ENCODE measurements at places on chromosomes 7 and 10.

DNA sequence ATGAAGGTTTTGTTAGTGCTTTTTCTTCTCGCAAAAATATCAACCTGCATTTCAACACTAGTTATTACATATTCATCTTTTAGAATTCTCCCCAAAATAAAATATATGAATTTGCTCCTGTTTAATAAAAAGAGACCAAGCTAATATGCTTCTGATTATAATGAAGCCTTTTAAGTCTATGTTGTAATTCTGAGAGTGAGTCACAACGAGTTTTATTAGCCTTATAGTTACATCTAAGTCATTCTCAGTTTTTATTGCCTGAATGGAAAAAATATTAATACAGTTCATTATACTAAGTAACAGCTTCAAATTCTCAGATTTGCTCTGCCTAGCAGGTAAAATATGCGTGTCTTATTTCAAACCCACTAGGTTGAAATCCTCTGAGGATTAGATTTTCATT lies 152.4 kb upstream of the CELF2 start:
- no peak for DNase-seq

GRCh38 chr7:5679048-5679812 lies 102.2 kb downstream of the RNF216 start:
- no peak for DNase-seq

DNA sequence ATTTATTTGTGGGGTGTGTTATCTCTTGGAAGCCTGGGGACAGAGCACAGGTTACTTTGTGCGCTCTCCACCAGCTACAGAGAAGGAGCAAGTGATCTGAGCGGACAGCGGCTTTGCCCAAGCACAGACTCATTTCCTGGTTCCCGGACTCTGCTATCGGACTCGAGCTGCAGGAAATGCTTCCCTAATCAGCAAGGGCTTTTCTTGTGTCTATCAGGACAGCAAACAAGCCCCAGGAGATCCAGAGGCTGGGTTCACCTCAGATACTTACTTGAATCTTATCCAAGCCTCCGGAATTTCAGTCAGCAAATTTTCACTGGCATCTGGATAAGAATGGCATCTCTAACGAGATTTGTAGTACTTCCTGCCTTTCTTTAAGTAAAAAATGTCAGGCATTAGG lies 27.8 kb downstream of the MRC1 start:
- DNase-seq, result peak; percentile 75

- DNase-seq, result peak; percentile 19
Measured at GRCh38 chr7:154953006-154953684, 49.8 kb downstream of the PAXIP1 start.

- no peak for DNase-seq
Measured at GRCh38 chr10:80410578-80411145, 2.3 kb downstream of the PRXL2A start.

GRCh38 chr10:121043124-121043849 lies 192.1 kb downstream of the WDR11 start:
- DNase-seq, result no peak

DNA sequence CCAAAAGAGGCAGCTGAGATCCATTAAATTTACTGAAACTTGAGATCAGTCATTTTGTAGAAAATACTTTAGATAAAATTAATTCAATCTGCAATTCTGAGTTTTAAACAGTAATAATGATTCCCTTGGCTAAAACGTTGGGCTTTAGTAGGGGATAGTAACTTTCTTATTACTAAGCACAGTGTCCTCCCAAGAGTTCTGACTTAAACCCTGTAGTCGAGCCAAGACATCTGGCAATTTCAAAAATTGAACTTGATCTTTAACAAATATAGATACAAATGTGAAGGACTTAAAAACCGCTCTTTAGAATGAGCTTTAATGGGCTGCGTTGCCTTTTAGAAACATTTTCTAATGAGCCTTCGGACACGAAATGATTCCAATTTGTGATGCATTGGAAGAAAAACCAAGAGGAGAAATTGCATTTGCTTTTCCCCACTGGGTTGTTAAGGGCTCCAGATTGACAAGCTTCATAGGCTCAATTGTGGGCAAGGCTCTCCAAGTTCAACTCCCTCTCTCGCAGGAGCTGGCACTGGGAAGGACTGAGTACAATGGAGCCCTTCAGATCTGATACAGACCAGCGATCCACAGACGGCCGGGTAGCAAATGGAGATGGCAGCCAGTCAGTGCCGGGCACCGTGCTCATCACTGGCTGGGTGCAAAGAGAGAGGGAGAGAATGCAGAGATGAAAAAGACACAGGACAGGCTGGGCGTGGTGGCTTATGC lies 921.3 kb upstream of the AUTS2 start:
- no peak for DNase-seq

GRCh38 chr10:16597656-16598055 lies 76.0 kb upstream of the C1QL3 start:
- no peak for DNase-seq

DNA sequence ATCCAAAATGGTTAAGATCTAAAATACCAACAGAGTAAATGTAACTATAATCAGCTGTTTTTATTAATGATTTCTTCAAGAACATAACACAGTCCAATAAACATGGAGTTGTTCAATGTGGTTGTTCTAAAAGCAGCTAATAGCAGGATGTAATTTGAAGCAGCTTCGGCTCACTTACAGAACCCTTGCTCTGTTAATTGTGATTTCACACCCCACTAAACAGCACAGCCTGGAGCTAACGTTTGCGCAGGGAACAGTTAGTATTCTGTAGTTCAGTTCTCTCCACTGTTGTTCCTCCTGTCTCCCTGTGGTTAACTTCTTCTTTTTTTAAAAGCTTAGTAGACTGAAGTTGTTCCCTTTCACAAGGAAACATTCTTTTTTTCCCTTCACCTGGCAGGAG lies 104.0 kb downstream of the GRM3 start:
- no peak for DNase-seq

GRCh38 chr10:118167056-118167700 lies 120.4 kb upstream of the RAB11FIP2 start:
- peak; percentile 70 for DNase-seq

- no peak for DNase-seq
Measured at GRCh38 chr10:2252096-2252495, 514.8 kb upstream of the ADARB2 start.

- no peak for DNase-seq
Measured at GRCh38 chr7:92589056-92589455, 1.1 kb downstream of the FAM133B start.

GRCh38 chr7:836429-836828 lies 4.2 kb downstream of the SUN1 start:
- DNase-seq, result peak; percentile 42

DNA sequence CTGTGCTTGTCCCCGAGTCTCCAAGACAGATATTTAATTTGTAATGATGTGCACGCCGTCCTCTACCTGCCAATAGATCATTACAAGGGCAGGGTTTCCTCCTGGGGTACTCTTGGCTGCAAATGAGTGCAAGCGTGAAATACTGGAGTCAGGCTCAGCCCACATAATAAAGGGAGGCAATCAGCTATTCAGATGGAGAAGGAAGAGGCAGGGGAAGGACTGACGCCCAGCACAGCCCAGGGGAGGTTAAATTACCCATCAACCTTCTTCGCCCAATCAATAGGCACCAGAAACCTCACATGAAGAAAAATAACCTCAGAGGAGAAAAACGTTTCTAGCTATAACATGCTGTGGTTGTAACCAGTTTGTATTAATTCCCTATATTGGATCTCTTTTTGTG lies 544.9 kb upstream of the ADARB2 start:
- no peak for DNase-seq

GRCh38 chr7:23347033-23347681 lies 48.0 kb downstream of the MALSU1 start:
- no peak for DNase-seq

DNA sequence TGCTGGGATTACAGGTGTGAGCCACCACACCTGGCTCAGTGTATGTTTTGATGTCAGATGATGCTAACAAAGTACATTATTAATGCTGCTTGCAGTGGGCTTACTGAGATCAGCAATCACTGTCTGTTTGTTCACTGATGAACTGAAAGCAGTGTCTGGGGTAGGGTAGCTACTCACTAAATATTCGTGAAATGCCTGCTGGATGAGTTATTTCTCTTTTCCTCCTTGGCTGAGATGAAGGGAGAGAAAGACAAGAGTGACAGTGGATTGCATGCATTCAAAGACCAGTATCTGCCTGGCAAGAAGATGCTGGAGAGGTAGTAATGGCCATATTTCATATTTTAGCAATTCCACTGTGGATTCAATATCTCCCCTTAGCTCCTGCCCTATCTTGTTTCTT lies 32.3 kb downstream of the FAM107B start:
- DNase-seq, result no peak

GRCh38 chr7:35463176-35463700 lies 209.3 kb upstream of the TBX20 start:
- no peak for DNase-seq

DNA sequence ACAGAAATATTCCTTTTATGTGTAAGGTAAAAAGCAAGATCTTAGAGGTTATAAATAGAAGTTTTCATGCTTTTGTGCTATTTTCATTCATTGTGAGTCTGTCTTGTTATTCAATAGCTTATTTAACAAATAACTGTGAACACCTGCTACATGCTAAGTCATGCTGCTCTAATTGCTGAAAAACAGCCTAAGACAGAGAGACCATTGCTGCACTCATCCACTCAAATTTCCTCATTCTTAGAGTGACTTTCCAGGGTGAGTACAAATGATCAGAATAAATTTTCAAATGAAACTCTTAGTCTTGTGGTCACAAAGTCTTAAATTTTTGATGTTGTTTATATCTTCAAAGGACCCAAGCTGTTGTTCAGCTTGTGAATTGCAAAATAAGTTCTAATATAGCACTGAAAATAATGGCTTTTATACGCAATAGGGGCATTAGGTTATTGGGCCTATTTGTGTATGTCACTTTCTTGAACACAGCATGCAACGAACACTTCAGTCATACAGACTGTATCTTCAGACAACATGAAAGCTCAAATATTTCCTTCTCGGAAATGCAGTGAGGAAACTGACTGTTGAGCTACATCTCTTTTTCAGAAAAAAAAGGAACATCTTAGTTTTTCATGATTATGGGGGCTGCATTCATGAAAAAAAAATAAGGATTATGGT lies 247.9 kb upstream of the PCDH15 start:
- no peak for DNase-seq

- DNase-seq, result no peak
Measured at GRCh38 chr7:80770675-80771081, 132.2 kb downstream of the CD36 start.

GRCh38 chr10:69844698-69845097 lies 43.0 kb downstream of the COL13A1 start:
- no peak for DNase-seq

DNA sequence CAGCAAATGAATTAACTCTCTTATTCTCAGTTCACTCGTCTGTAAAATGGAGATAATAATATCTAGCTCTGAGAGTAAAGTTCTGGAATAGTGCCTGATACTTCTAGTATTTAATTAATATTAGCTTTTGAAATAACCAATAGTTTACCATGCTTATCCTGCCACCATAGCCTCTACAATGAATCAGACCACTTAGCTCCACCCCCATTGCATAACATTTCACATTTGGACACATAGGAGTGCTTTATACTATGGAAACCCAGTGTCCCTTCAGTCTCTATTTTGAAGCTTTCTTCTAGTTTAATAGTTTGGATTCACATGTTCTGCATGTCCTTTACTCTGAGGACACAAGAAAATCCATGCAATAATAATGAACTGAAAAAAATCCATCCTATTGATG lies 427.3 kb upstream of the C7orf33 start:
- no peak for DNase-seq

DNA sequence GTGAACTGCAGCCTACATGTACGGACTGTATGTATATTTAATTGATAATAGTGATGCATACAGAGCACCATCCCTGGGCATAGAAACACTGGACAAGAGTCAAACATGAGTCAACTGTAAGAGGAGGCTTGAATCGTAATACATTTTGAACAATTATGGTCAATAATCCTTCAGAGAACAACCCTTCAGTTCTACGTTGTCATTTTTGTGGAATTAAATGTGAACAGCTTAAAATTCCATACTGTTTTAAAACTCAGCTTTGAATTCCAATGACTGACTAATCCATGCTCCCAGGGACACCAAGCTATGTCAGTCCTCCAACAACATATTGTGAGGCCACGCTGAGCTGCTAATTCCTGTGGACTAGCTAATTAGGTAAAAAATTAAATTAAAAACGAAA lies 41.5 kb upstream of the KMT2E start:
- DNase-seq, result peak; percentile 95

DNA sequence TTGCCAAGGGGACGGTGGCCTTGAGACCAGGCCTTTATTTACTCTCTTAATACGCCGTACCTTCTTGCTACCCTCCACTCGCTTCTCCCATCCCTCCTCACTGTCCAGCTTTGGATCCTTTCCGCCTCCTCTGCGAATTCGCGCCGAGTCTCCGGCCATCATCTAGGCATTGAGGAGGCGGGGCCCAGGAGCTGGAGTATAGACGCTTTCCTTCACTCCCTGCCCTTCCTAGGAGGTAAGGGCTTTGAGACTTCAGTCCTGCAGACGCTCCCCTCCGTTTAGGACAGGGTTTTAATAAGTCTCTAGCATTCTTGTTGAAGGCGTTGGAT lies 538 bp downstream of the TFAM start:
- DNase-seq, result peak; percentile 30

GRCh38 chr7:5382281-5382892 lies 41.2 kb downstream of the TNRC18 start:
- peak; percentile 58 for DNase-seq

DNA sequence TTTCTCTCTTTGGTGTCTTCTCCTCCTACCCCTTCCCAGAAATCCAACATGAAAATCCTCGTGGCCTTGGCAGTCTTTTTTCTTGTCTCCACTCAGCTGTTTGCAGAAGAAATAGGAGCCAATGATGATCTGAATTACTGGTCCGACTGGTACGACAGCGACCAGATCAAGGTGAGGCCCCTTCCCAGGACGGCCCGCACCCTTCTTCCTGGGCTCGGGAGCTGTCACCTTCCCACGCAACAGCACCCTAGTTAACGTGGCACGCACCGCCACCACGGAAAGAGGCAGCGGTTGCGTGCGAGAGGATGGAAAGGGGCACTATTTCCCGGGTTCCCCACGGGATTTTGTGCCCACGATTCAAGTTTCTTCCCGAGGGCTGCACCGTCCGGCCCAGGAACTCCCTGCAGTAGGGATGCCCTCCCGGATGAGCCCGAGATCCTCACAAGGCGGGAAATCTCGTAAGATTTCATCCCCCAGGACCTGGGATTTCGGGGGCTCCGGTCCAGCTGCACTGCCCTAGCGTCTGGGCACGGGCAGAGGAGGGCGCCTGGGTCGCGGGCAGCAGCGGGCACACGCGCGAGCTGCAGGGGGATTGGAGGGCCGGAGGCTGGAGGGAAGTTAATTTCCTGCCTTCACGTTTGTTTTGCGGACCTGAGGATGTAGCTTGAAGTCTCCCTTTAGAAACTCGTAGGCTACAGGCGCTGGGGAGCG lies 834 bp downstream of the TAC1 start:
- DNase-seq, result no peak
